ENCODE measurements at places on chromosomes 11 and 22. TPM values are rescaled to one million over a fixed set of nuclear protein-coding genes. Genes with fewer than 3 reads are reported as not detected.

GRCh38 chr11:117303101-117303500 lies 12.0 kb downstream of the BACE1-AS start:
- H3K4me1 ChIP-seq, result no peaks in the 10 kb centered on the region
- H3K27me3 ChIP-seq, result no peaks in the 10 kb centered on the region
- H3K36me3 ChIP-seq, result no peaks in the 10 kb centered on the region
- H3K27ac ChIP-seq, result no peak overlapping the region

GRCh38 chr11:78691215-78691614 lies 116.6 kb upstream of the NARS2 start:
- no peak overlapping the region for H3K4me3 ChIP-seq

DNA sequence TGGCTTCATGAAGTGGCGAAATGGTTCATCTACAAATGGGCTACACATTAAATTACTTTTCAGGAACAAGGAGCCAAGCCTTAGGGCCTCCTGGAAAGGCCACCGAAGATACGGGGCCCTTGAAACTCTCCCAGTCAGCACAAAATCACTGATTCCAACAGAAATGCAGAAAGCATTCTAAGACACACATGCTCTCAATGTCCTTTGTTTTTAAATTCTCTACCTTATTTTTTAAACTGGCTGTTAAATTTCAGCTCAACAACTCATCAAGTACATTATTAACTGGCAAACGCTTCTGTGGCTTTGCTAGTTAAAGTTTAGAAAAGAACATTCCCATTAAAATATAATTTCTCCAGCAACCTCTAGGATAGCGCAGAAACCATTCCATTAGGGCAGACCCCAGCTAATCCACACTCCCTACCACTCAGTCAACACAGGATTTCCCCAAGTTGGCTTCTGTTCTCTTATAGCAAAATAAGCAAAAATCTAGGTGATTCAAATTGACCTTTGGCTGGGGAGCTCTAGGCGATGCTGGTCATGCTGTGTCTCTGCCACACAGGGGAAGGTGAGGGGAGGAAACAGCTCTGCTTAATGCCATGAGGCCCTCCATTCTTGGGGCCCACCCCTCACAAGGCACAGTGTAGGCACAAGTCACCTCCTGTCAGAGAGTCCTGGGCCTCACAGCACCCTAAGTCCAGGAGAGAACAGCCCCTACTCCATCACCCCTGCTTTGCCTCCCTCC lies 47.1 kb downstream of the PLEKHA7 start:
- no peak overlapping the region for H3K4me3 ChIP-seq
- H3K27me3 ChIP-seq, result no peaks in the 10 kb centered on the region
- no peaks in the 10 kb centered on the region for H3K36me3 ChIP-seq
- no peak for DNase-seq
- no peaks in the 10 kb centered on the region for H3K4me1 ChIP-seq
- no peak overlapping the region for H3K27ac ChIP-seq

DNA sequence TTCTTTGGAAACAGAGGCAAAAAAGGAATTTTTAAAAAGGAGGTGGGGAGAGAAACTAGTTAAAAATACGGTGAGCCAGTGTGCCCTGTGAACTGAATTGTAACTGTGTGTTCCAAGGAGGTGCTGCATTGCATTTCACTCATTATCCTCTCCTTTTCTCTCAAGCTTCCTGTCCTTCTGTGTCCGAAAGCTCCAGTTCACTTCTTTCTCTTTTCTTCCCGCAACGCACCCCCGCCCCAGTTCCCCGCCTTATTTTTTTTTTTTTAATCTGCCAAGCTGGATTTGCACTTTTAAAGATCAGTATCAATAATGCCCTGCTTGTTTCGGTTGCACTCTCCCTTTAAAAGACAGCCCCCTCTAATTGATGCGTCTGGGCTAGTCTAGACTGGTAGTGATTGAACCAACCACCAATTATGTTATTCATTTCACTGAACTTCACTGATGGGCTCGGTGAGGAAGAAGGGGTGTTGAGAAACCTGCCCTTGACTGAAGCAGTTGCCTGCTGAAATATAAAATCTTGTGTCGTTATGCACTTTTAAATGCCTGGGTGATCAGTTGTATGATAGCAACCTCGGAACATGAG lies 18.5 kb downstream of the BLID start:
- H3K4me3 ChIP-seq, result peak overlapping the region; percentile 32
- peak overlapping the region; percentile 76 for H3K27ac ChIP-seq
- DNase-seq, result peak; percentile 10
- H3K4me1 ChIP-seq, result no peaks in the 10 kb centered on the region

DNA sequence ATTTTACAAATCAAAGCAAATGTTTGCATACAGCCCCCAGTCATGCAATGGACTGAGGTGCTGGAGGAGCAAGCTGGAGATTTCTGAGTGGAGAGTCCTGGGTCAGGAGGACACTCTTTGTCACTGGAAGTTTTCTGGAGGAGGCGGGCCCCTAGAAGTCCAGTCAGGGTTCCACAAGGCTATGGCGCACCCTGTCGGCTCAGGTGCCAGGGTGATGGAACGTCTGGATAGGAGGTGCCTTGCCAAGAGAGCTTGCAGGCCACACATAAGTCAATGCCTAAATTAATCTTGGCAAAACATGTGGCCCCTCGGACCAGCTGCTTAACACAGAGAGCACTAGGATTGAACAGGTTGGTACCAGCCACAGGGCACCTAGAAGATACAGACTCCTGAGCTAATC lies 174.7 kb upstream of the CADM1 start:
- no peaks in the 10 kb centered on the region for H3K4me1 ChIP-seq
- H3K36me3 ChIP-seq, result no peaks in the 10 kb centered on the region
- no peak overlapping the region for H3K4me3 ChIP-seq
- no peaks in the 10 kb centered on the region for H3K27me3 ChIP-seq

Gene OR10A2
- not detected for total RNA-seq

Gene ADM2
- total RNA-seq, result 7.3 TPM
